ENCODE measurements at places on chromosomes 2 and 18. TPM values are rescaled to one million over a fixed set of nuclear protein-coding genes. Genes with fewer than 3 reads are reported as not detected.

The ANKRD36 gene
- total RNA-seq = 45.1 TPM

The AMER3 gene
- total RNA-seq = not detected

The SKA1 gene
- 45.6 TPM for total RNA-seq

The EPAS1 gene
- total RNA-seq = 79.0 TPM

The DSC3 gene
- total RNA-seq = not detected

The CFC1 gene
- total RNA-seq = not detected

The PSMD14 gene
- total RNA-seq = 72.9 TPM

The SLC40A1 gene
- 6.0 TPM for total RNA-seq

The MAP4K3 gene
- 12.3 TPM for total RNA-seq

The UGT1A3 gene
- not detected for total RNA-seq

The BOK gene
- total RNA-seq = 0.08 TPM

The ZSCAN30 gene
- total RNA-seq = 19.2 TPM

The GAL3ST2 gene
- 0.23 TPM for total RNA-seq

The EHD3 gene
- total RNA-seq = 1.1 TPM

The FN1 gene
- 1.8 TPM for total RNA-seq

The ACYP2 gene
- 8.6 TPM for total RNA-seq

The CYS1 gene
- 0.40 TPM for total RNA-seq

The TP53I3 gene
- total RNA-seq = 2.7 TPM

The CCDC68 gene
- total RNA-seq = not detected

The MREG gene
- total RNA-seq = 15.1 TPM

The IGFBP5 gene
- total RNA-seq = not detected

The PSD4 gene
- total RNA-seq = 261 TPM

The MAPRE3 gene
- total RNA-seq = 2.7 TPM

The DCDC2C gene
- not detected for total RNA-seq

The ABCB11 gene
- not detected for total RNA-seq

The PLA2R1 gene
- total RNA-seq = not detected

The SULT1C2 gene
- not detected for total RNA-seq

The IL36B gene
- not detected for total RNA-seq

Data from activated CD4-positive, alpha-beta memory T cell treated with anti-CD3 and anti-CD28 coated beads, Interleukin-2, amount 10 ng/mL, durations not matched to agents 7 days and 5 days (primary cell).